ENCODE measurements at places on chromosomes 1 and 21.

DNA sequence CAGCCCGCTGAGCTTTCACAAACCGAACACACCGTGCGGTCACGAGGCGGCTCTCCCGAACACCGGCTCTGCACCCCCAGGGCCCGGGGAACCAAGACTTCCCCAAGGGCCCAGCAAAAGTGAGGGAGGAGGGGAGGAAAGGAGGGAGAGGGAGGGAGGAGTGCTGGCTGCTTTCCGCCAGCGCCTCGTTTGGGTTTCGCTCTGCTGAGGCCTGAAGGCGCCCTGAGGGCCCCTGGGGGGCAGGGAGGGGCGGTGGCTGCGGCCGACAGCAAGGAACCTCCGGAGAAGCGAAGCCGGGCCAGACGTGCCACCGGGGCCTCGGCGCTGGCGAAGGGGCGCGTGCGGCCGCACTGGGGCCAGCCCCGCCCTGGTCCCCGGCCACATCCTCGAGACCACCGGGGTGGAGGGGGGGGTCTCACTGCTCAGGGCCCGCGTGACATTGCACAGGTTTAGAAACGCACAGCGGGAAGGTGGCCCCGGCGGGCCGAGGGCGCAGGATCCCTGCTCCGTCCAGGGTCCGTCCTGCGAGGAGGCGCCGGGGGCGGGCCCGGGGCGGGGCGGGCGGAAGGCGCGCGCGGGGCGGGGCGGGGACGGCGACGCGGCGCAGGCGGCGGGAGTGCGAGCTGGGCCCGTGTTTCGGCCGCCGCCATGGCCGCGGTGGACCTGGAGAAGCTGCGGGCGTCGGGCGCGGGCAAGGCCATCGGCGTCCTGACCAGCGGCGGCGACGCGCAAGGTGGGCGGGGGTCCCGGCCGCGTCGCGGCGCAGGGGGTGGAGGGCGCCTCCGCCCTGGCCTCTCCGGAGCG lies at the start of gene PFKL:
Gene PFKL, plus strand, starts transcription at position 596 of the 804 bp plus-strand sequence. Its CDS starts 53 bp downstream, at position 649.
- DNase-seq = peak; percentile 44

DNA sequence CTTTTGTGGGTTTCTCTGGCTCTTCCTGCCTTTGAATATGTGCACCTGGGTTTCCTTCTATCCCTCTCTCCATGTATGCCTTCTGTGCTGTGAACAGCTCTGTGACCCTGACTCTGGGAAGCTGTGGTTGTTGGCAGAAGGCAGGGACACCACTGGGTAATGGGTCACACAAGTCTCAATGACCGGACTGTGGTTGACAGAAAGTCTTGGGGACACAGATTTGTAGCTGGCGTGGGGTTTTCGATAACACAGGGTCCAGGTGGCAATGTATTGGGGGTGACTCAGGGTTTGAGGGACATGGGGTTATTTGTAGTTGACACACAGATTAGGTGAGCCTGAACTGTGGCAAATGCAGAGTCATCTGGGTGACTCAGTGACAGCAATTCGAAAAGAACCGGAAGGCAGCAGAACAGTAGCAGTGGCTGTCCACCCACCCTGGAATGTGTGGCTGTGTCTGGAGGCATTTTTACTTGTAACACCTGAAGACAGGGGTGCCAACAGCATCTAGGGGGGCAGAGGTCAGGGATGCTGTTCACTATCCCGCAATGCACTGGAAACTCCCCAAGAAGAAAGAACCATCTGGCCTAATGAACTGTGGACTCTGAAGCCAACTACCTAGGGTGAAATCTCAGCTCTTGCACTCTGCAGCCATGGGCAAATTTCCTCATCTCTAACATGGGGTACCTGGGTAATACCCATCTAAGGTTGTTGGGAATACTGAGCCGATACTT lies 13.0 kb upstream of the SLC6A9 start:
- no peak for DNase-seq

DNA sequence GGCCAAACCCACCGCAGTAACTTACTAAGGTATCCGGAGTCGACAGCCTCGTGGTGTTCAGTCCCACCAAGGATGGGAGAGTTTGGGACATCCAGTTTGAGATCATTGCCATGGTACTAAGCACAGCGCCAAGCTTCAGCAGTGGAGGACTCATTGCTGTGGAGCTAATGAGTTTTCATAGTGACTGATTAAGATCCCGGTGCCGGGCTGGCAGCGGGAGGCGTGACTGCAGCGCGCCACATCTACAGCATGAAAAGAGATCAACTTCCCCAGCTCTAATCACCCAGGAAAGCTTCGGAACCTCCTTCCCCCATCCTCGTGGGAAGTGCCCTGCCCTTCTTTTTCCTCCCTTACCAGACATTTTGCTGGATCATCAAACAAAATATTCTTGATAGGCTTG lies 149.9 kb downstream of the OLFM3 start:
- no peak for DNase-seq

DNA sequence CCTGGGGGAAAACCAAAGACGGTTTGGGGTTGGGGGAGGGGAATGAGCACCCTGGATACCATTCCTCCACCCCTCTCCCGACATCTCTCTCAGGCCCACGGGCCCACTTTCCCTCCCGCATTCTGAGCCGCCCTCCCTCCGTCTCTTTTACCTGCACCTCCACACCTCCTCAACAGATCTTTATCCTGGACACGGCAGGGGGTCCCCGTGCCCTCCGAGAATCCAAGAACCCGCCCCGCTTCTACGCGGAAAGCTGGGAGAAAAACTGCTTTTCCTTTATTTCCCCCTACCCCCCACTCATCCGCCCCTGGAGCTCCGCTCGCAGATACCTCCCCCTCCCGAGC lies 108.8 kb downstream of the NAV1 start:
- DNase-seq = no peak

DNA sequence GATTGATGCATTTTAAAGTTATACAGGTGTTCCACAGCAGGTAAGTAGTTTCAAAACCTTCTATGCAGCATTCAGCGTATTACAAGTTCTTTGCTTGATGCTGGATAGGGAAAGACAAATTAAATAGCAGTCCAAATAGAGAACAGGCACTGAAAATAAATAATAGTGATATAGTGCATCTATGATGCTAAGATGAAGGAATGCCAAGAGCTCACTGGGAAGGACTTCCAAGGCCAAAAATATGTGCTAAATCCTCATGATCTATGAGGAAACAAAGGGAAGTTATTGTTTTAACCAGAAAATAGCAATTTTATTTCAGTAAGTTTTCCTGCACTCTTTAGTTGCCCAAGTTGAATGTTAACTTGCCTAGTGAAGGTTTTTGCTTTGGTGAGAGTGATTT lies 127.8 kb upstream of the GREM2 start:
- DNase-seq = no peak

DNA sequence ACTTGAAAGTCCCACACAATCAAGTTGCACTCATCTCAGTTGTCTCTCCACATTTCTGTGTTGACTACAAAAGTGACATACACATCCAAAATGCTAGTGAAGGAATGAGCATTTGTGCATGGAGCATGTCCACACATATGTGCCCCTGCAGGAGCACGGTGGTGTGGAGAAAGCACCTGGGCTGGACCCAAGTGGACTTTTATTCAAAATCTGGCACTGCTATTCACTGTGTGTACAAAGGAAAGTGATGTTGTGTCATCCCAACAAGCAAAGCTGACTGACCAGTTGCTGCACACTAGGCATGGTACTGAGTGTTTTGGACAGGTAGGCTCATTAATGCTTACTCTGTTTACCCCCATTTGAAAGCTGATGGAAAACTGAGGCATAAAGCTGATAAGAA lies 19.3 kb downstream of the CEP104 start:
- no peak for DNase-seq

GRCh38 chr1:67749263-67749843 lies 64.4 kb downstream of the GADD45A start:
- no peak for DNase-seq

DNA sequence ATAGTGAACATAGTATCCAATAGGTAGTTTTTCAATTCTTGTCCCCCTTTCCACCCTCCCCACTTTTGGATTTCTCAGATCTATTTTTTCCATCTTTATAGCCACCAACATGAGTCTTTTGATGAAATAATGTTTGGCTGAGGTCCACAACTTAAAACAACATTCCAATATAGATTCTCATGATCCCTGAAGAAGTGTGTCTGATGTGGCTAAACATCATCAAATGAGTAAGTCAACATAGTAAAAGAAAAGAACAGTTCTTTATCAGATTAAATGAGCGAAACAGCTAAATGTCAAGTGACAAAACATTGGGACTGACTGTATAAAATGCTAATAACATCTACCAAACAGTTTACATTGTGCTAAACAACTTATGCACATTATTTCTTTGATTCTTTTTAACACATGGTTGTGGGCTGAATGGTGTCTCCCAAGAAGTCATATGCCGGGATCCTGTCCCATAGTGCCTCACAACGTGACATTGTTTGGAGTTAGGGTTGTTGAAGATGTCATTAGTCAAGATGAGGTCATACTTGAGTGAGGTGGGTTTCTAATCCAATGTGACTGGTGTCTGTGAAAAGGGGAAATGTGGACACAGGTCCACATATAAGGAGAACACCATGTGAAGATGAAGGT lies 453.6 kb downstream of the LTN1 start:
- no peak for DNase-seq

GRCh38 chr21:39077876-39078275 lies 105.4 kb downstream of the PSMG1 start:
- DNase-seq = no peak

- no peak for DNase-seq
Observed at GRCh38 chr1:45785583-45785982, 17.8 kb upstream of the MAST2 start.

- no peak for DNase-seq
Observed at GRCh38 chr21:45211661-45212060, 76.0 kb downstream of the POFUT2 start.

DNA sequence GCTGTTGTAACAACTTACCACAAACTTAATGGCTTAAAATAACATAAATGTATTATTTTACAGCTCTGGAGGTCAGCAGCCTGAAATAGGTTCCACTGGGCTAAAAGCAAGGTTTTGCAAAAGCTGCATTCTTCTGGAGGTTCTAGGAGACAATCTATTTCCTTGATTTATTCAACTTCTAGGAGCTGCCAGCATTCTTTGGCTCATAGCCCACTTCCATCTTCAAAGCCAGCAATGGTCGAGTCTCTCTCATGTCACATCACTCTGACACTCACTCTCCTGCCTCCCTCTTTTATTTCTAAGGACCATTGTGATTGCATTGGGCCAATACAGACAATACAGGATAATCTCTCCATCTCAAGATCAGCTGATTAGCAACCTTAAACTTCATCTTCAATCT lies 15.1 kb upstream of the FOXJ3 start:
- DNase-seq = no peak

GRCh38 chr1:235057385-235058306 lies 71.0 kb downstream of the TOMM20 start:
- no peak for DNase-seq

GRCh38 chr1:110696818-110697217 lies 22.1 kb upstream of the KCNA3 start:
- no peak for DNase-seq

- DNase-seq = no peak
Observed at GRCh38 chr1:234848972-234849649, 239.1 kb upstream of the IRF2BP2 start.

DNA sequence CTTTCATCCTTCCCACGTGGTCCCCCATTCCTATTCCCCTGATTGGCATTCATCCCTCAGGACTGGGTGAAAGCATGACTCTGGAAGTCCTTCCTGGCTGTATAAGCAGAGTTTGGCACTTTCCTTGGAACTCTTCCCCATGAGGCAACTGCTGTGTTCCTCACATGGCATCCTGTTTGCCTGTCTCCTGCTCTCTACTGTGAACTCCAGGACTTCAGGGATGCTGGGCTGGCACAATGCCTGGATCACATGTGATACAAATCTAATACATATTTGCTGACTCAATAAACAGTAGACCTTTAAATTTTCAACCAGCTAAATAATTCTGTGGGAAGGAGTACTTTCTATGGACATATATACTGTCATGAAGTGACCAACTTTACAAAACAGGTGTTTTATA lies 46.8 kb upstream of the EDEM3 start:
- DNase-seq = no peak

DNA sequence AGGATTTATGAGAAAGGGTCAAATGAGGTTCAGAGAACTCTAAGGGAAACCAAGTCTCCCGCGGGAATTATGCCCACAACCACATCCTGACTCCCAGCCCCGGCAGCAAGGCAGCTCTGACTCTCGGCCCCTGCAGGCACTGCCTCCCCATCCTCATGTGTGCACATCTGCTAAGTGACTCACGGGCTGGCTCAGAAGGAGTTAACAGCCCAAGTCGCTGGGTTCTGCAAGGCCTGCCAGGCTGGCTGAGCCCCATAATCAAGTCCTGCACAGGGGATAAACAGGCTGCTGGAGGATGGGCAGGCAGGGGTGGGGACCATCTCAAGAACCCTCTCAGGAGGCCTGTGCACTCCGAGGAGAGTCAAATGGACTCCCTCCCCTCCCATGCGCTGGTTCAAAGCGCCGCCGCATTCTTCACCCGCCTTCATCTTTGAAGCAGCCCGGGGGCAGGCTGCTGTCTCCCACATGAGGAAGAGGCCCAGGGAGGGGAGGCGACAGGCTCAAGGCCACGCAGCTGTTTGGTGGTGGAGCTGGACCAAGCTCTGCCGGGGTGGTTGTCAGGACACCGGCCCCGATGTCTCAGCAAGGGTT lies 344.3 kb downstream of the MATN1 start:
- DNase-seq = no peak

DNA sequence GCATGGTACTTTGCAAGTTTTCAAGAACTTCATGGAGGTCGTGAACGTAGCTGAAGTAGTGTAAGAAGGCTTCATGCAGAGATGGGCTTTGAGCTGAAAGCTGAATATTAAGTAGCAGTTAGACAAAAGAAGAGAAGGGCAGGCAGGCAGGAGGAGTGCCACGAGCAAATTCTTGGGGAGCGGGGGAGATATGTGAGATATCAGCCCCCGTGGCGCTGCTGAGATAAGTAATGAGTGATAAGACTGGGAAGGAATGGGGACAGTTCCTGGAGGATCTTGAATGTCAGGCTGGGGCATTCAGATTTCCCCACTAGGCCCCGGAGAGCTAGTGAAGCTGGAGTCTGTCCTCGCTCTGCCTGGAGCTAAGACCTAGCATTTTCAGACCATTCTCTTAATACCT lies 27.9 kb upstream of the KIRREL1 start:
- DNase-seq = no peak

- DNase-seq = no peak
Observed at GRCh38 chr1:23727362-23727811, 15.9 kb upstream of the ELOA start.

- no peak for DNase-seq
Observed at GRCh38 chr1:15173863-15174614, 20.5 kb downstream of the TMEM51 start.

DNA sequence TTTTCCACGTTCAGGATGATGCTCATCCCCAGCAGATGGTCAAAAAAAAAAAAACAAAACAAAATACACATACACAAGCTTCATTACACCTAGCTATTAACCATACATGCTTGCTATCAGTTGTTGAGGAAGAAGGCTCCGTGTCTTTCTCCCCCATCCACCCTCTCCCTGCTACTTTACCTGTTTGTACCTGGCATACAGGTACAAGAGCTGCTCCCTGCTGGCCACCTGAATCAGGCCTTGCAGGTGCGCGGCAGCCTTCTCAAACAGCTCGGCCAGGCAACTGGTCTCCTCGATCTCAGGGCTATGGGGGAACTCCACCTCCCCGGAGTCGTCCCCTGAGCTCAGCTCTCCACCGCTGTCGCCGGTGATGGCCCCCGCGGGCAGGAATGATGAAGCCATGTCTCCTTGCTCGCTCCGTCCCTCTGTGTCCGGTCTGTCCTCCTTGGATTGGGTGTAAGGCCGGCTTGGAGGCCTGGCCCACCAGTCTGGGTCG lies 464 bp downstream of the ACBD6 start:
- peak; percentile 14 for DNase-seq
